CD4-positive, alpha-beta T cell treated with Interleukin-12 subunit alpha and Interleukin-12 subunit beta, for 1 hour (primary cell): ENCODE measurements at places on chromosomes 7 and 10.
A peak's percentile ranks its signal among the peaks of the same experiment; 100 is the strongest.

- no peak for DNase-seq
These were observed 5.1 kb downstream of the UNC5B start for GRCh38 chr10:71217266-71218045.

DNA sequence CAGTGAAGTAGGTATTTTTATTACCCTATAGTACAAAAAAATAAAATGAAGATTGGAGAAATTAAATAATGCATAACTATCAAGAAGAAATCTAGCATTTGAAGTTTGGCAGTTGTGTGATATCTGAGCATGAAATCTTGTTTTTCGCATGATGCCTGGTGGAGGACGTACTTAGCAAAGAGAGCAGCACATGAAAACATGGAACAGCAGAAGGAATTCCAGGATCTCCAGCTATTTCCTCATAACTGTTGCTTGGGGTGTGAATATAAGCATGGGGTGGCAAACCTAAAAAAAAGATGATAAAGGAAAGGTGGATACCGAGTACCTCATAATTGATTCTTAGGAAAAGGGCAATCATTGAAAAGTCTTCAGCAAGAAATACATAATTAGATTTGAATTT lies 174.3 kb upstream of the FAM3C start:
- DNase-seq = no peak

GRCh38 chr10:124407456-124407855 lies 11.3 kb downstream of the OAT start:
- no peak for DNase-seq

DNA sequence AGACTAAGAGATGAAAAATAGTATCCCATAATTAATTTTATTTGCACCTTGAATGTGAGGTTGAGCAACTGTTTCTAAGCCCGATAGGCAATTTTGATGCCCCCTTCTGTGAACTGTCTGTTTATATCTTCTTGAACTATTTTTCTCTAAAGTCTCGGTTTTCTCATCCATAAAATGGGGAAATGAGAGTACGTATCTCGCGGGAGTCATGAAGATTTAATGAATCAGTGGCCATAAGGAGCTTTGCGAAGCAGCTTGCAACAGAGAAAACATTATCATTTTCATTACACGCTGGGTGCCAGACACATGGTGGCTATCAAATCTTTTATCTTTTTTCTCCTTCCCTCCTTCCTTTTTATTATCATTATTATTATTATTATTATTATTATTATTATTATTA lies 108.1 kb upstream of the CARD11 start:
- no peak for DNase-seq

- no peak for DNase-seq
These were observed 5.5 kb upstream of the SLC25A13 start for GRCh38 chr7:96327429-96327828.

DNA sequence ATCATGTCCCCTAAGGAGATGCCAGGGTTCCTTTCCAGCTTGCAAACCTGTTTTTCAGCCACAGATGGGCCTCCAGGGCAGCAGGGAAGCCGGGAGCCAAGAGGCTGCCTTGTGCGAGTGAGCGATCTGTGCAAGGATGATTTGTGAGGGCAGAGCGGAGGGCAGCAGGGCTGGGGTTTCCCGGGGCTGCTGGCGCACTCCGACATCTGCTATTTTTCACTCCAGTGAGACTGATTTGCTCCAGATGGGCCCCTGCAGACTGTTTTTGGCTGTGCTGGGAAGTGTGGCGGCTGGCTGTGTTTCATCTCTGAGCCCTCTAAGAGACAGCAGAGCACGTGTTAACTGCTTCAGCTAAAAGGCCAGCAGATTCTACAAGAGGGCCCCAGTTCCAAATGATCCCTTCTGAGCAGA lies 466.2 kb downstream of the TYW1 start:
- DNase-seq = no peak

- no peak for DNase-seq
These were observed 73.1 kb downstream of the KLF6 start for GRCh38 chr10:3711918-3712317.

DNA sequence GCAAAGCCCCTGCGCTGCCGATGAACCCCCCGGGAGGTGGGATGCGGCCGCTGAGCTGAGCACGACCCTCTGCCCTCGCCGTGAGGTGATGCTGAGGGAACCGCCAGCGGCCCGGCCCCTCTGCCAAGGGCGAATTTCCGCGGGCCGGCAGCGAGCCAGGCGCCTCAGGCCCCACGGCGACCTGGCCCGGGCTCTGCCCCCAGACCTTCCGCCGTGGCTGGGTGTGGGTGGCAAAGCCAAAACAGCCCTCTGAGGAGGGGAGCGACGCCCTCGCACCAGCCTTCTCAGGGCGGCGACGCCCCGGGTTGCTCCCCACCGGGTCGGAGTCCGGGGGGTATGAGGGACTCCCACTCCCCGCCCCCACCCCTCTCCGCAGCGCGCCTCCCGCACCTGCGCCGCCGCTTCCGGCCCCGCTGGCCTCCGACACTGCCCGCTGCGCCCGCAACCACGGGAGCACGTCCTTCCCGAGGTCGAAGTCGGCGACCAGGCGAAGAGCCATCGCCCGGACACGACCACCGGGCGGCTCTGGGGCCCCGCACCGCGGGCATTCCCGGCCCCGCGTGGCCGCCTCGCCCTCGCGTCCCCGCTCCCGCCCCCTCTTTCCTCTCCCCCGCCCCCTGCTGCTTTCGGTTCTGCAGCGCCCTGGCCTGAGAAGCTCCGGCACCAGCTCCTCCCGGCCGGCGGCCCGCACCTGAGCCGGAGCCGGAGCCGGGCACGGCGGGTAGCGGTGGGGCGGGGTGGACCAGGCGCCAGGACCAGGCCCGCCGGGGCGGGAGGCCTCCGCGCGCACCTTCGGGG lies at the start of gene GSAP:
TSS of gene GSAP (minus strand) at position 527 of the 798 bp plus-strand sequence. CDS start at position 499, 28 bp downstream.
- peak; percentile 56 for DNase-seq

DNA sequence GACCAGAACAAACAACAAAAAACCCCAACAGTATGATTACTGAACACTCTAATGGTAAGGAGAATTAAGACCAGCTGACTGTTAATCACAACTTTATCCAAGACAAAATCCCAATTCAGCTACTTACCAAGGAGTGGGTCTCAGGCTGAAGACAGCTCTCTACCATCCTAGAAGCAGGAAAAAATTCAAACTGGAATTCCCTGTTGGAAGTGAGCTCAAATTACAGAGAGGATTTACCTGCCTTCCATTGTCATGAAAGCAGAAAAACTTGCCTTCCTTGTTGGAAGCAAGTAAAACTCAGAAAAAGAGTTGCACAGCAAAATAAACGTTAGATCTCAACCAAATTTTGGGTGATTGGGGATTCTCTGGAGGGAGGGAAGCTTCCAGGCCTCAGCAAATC lies 20.9 kb downstream of the SPAM1 start:
- DNase-seq = no peak

GRCh38 chr10:33793793-33794192 lies 459.3 kb upstream of the NRP1 start:
- no peak for DNase-seq

GRCh38 chr7:47577321-47577919 lies 4.5 kb downstream of the TNS3 start:
- no peak for DNase-seq

DNA sequence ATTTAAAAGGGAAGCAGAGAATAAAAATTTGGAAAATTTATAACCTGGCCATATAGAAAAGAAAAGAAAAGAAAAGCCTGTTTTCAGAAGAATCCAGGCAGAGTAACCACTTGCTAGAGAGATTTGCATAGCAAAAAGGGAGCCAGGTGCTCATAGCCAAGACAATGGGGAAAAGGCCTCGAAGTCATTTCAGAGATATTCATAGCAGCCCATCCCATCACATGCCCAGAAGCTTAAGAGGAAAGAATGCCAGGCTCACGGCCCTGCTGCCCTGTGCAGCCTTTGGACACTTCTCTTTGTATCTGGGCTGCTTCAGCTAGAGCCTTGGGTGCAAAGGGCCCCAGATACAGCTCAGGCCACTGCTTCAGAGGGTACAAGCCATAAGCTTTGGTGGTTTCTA lies 159.8 kb downstream of the CCDC7 start:
- DNase-seq = no peak

DNA sequence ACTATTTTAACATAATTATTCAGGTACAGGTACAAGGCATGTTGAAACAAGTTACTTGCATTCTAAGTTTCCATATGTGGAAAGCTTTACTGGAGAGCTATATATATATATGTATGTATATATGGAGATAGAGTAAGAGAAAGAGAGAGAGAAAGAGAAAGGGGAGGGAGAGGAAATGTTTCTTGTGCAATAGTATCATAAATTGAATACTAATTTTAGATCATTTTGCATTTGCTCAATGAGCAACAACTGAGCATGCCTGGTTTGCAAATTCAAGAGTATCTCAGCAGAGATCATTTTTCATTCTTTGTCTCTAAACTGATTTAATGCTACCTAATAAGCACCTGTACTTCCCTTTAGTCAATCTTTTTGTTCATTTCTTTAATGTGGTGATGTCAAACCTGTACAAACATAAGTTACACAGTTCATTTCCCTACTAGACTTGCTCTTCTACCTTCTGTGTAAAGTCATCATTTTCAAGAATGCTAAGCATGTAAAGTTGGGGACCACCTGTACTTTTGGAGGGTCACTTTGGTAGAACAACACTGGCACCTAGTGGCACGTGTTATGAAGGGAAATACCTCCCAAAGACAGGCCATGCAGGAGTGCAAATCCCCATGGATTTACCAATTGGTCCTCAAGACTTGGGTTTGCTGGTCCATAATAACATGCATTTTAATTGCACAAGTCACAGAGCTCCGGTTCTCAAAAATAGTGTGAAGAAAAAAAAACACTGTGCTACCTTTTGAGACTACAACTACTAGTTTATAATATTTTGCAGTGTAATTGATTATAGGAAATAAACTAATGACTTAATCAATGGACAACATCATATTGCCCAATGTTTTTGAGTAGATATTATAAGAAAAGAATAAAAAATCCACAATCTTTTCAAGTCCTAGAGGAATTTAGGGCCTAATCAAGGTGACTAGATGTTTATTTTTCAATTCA lies 431.2 kb upstream of the IGFBP3 start:
- DNase-seq = peak; percentile 29

GRCh38 chr10:93221171-93221496 lies 147.4 kb downstream of the CYP26A1 start:
- no peak for DNase-seq

- no peak for DNase-seq
These were observed 16.7 kb upstream of the FGL2 start for GRCh38 chr7:77216181-77216845.

DNA sequence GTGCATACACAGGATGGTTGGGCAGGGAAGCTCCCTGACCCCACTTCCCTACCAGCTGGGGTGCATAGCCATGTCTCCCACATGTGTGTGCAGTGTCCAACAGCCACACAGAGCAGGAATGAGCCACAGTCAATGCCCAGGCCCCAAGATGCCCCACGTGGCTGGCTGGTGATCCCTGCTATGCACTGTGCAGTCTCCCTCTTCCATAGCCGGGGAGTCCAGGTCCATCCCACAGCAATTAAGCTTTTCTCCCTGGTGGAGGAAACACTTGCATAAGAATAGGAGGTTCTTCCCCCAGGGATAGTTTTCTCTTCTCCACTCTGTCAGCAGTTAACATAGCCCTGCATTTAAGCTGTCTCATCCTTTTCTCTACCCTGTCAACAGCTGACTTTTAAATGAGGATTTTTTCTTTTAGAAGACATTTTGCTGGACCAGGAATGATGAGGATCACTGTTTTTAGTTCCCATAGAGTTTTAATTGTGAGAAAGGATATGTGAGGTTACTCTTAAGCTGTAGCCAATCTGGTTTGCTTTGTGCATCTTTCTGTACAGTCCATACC lies 396.5 kb upstream of the VWC2 start:
- DNase-seq = no peak

DNA sequence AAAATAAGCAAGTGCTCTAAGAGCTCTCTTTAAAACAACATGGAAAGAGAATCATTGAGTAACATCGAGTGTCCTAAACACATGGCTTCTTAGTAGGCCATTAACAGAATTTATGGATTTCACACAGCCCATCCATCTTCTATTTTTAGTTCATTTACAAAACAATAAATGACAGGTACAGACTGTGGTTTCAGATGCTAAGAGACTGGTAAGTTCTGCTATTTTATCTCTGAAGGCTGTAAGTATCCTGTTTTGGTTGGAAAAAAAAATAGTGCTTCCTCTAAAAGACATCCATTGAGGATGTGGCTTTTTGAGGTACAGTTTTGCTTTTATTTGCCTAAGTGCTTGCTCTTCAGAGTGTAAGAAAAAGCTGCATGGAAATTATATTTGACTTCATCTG lies 27.4 kb upstream of the GNAI1 start:
- DNase-seq = no peak

GRCh38 chr10:96395931-96396877 lies 37.4 kb upstream of the OPALIN start:
- DNase-seq = peak; percentile 55

DNA sequence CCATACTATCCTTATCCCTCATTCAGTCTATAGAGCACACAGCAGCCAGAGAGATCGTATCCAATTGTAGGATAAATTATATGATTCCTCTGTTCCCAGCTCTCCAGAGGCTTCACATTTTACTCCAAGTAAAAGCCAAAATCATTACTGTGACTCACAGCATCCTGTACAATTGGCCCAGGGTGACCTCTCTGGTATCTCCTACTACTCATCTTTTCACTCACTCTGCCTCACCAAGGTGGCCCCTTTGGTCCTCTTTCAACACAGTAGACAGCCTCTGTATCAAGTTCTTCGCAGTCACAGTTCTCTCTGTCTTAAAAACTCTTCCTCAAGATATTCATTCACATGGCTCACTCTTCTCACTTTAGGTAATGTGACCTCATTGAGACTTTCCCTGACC lies 72.6 kb upstream of the LSM8 start:
- DNase-seq = no peak

- DNase-seq = no peak
These were observed 256.4 kb downstream of the TRIL start for GRCh38 chr7:28701731-28702130.

DNA sequence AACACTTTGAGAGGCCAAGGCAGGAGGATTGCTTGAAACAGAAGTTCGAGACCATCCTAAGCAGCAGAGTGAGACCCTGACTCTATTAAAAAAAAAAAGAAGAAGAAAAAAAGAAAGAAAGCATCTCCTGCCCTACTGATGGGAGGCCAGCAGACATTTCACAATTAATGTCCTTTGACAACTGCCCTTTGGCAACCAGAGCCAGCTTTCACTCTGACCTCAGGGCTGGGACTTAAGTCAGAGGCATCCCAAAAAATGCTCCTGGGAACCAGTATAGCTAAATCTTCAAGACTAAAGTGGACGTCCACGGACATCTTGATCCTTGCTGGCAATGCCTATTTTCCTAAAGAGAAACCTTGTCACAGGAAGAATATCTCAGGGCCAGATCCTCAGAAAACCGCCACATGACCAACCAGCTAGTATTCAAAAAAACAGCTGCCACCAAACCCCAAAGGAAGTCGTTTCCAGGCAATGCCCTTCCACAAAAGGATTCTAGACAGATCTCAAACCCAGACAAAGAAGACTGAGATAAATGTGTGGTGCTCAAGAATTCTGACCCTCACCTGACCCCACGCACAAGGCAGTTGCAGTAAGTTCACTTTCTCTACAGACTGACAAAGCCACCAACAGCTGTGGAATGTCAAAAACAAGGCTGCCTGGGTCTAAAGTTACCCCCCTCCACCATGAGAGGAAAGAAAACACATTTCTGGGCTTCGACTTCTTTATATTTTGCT lies 18.4 kb downstream of the GFRA1 start:
- DNase-seq = no peak

GRCh38 chr7:149669121-149669818 lies 104.1 kb downstream of the ZNF467 start:
- peak; percentile 16 for DNase-seq

GRCh38 chr10:82068501-82068900 lies 193.5 kb downstream of the NRG3 start:
- no peak for DNase-seq
